ENCODE measurements at places on chromosomes 13 and 19.

DNA sequence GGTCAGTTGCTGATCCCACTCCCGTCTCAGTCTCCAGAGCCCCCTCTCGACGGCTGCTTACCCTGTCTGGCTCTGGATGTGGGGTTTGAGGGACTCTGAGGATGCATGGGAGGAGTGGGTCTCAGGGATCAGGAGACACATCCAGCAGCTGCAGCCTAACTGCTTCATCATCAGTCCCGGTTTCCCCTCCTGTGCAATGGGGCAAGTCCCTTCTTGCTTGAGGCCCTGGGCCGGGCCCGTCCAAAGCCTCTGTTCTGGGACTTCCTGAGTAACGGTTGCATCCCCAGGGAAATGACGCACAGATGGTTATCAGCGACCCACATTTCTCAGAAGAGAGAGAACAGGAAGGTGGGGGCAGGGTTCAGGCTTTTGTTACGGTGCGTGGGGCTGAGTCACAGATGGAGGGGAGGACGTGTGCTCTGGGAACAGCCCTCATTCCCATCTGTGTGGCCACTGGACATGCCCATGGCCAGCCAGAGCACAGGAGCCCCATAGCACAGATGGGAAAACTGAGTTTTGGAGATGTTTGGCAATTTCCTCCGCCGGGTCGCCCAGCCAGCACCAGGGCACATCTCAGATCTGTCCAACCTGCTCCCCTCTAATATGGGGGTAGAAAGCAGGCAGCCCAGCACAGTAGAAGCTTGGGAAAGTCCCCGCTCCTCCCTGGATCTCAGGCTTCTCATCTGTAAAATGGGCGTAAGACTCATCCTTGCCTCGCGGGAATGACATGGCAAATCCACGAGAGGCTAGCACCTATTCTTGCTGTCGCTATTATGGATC is 19.3 kb downstream of the GNA15 start:
- DNase-seq = no peak

GRCh38 chr19:7853770-7854128 is 20.4 kb downstream of the PRR36 start:
- no peak for DNase-seq

DNA sequence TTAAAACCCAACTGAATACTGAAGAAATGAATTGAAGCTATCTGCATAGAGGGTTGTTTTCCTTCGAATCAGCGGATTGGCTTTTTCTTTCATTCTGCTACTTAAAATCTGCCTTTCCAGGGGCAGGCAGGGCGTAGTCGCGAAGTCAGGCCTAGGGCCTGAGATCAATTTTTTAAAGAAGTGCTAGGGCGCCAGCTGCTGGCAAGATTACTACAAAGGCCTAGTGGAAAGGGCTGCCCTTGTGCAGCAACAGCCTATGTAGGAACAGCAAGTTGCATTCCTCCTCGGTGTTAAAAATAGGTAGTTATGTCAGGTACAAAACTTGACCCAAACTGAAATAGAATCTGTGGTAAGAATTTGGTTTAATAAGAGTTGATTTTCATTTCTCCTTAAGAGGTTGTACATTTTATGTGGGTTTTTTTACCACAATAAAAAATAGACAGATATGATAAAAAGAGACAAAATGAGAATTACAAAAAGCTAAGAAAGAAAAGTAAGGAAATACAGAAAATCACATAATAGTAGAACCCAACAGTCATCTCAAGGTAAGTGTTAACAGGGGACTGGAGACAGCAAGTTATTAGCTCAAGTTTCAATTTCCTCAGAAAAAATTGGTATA is 9.5 kb upstream of the URAD start:
- DNase-seq = peak; percentile 58

GRCh38 chr19:4557144-4557970 is 2.1 kb downstream of the SEMA6B start:
- no peak for DNase-seq

DNA sequence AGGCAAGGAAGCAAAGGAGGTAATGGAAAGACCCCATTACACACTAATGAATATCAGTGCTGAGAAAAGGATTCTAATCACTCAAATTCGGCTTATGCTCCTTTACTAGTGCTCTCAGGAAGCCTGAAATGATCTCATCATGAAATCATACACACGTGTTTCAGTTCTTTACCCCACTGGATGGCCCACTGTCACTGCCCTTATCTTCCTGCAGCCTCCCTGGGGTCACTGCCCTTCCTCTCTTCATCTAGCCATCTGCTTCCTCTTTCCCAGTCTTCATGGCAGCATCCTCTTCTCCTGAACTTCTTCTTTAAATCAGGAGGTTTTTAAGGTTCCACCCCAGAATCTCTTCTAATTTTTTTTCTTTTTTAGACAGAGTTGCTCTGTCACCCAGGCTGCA is 27.9 kb upstream of the EEF1AKMT1 start:
- no peak for DNase-seq

GRCh38 chr19:16894080-16894479 is 5.3 kb downstream of the F2RL3 start:
- DNase-seq = peak; percentile 63

GRCh38 chr13:112172017-112172416 is 105.1 kb downstream of the SOX1 start:
- no peak for DNase-seq

- no peak for DNase-seq
These were observed 32.2 kb upstream of the TM9SF2 start for GRCh38 chr13:99469041-99469440.

- DNase-seq = no peak
These were observed 68.8 kb downstream of the ZNF536 start for GRCh38 chr19:30441011-30441410.

GRCh38 chr13:106795847-106796246 is 227.9 kb upstream of the ARGLU1 start:
- no peak for DNase-seq

GRCh38 chr19:7924651-7925170 is 1.2 kb downstream of the CTXN1 start:
- DNase-seq = no peak

- DNase-seq = no peak
These were observed 81.2 kb downstream of the TRPC4 start for GRCh38 chr13:37788346-37788745.

DNA sequence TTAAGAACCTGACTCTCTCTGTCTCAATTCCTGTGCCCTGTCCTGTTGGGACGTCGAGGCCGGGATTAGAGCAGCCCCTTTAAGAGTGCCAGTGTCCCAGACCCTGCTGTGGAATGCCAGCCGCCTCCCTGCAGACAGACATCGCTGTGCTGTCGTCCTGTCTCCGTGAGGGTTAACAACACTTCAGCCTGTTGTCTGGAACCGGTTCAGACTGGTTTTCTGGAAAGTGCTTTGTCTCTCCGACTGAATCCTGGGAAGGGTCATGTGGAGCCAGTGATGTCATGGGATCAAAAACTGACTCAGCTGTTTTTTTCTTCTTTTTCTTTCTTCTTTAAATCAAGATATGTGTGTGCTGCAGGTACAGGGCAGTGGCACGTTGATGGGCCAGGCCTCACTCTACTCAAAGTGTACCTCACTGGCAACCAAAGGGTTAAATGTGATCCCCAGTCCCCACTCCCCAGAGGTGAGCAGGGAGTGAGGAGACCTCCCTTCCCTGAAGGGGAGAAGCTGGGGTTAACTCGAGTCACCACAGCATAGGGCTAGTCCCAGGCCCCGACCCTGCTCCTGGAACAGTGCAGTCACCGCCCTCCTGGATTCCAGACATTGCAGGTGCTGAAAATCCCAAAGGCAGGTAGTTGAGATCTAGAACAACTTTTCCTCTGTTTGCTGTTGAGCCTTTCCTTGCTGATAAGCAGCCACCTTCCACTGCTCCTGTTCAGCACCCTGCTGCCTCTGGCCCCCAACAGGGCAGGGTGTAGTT is 50.8 kb downstream of the TSSK6 start:
- no peak for DNase-seq

GRCh38 chr19:49347835-49348234 is 12.6 kb downstream of the CD37 start:
- no peak for DNase-seq

- DNase-seq = no peak
These were observed 10.0 kb downstream of the CHAMP1 start for GRCh38 chr13:114324334-114324733.

GRCh38 chr19:16205205-16206045 is 7.7 kb downstream of the AP1M1 start:
- DNase-seq = no peak

- no peak for DNase-seq
These were observed 536.5 kb downstream of the KCTD12 start for GRCh38 chr13:76349700-76350099.

DNA sequence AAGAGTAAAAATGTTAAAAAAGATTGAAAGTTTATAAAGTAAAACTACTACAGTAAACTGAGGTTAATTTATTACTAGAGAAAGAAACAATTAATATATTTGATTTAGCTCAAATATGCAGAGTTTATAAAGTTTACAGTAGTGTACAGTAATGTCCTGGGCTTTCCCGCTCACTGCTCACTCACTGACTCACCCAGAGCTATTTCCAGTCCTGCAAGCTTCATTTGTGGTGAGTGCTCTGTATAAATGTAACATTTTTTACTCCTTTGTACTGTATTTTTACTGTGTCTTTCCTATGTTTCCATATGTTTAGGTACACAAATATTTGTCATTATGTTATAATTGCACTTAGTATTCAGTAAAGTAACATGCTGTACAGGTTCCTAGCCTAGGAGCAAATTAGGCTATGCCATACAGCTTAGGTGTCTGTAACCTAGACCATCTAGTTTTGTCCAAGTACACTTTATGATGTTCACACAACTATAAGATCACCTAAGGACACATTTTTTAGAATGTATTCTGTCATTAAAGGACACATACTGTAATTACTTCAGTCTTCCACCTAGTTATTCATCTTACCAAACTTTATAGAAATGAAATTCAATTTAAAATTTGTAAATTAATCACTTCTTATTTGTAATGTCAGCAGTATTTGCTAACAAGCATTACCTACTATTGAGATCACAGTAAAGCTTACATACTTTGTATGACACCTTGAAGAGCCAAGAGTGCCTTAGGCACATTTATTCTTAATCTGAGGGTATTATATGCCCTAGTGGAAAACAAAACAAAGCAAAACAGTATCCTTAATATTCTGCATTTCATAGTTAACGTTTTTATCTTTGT is 683.4 kb downstream of the PCDH9 start:
- no peak for DNase-seq

DNA sequence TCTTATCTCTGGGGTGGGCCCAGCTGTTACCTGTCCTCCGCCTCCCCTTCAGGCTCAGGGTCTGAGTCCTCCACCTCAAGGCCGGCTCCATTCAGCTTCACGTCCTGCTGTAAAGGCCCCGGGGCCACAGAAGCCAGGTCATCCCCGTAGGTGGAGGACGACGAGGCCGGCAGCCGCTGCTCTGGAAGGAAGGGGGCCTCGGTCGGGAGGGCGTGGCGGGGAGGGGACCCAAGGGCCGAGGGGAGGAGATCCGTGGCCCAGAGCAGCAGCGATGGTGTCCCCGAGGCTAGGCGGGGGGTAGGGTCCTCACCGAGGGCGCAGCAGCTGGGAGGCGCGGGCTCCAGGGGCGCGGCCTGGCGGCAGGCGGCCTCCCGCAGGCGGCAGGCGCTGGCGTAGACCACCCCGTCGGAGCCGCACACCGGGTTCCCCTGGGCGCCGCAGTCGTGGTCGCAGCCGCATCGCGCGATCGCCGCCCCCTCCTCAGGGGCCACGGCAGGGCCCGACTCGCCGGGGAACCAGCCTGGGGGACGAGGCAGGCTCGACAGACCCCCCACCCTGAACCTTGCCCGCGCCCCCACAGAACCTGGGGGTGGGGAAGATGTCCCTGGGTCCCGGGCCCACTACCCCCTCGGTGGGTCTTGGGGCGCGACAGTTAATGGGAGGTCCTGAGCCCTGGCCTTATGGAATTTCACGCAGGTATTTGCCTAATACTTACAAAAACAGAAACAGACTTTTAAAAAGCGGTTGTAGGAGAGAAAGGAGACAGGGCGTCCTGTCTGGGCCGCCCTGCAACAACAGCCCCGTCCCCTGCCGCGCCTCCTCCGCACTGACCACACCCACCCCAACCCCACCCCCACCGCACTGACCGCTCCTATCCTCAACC is 7.6 kb downstream of the F2RL3 start:
- DNase-seq = peak; percentile 71

- DNase-seq = no peak
These were observed 332.2 kb downstream of the TEX29 start for GRCh38 chr13:111652676-111653075.
